ENCODE measurements at places on chromosomes 12 and 14.
A peak's percentile ranks its signal among the peaks of the same experiment; 100 is the strongest.

DNA sequence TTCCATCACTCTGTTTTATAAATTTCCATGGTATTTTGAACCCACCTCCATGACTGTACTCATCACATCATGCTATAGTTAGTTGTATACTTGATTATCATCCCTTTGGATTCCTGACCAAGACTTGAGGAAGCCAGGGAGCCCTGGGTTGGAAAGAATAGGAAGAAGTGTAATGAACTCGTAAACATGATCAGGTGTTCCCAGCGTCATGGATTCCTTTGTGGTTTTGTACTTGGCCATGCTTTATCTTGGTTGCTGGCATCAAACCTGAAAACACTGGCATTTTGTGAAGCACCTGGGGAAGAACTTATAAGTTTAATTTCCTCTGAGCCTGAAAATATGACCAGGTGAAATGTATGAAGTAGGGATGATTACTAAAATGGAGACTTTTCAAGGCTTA, 76.4 kb downstream of the CHST11 start:
- DNase-seq, result no peak

DNA sequence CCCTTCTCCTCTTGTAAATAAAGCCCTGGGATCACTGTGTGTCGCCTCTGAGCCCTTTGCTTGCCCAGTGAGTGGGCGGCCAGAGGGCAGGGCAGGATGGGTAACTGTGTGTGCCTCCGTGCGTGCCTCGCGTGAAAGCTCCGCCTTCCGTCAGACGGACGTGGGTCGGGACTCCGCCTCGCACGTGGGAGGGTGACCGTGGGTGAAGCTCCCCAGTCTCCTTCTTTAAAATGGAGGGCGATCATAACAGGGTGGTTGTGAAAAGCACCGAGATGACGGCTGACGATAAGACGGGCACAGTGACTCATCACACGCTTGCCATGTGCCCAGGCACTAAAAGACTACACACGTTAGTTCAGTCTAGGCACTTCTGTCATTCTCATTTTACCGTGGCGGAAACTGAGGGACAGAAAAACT, 9.2 kb downstream of the PHB2 start:
- DNase-seq, result no peak

DNA sequence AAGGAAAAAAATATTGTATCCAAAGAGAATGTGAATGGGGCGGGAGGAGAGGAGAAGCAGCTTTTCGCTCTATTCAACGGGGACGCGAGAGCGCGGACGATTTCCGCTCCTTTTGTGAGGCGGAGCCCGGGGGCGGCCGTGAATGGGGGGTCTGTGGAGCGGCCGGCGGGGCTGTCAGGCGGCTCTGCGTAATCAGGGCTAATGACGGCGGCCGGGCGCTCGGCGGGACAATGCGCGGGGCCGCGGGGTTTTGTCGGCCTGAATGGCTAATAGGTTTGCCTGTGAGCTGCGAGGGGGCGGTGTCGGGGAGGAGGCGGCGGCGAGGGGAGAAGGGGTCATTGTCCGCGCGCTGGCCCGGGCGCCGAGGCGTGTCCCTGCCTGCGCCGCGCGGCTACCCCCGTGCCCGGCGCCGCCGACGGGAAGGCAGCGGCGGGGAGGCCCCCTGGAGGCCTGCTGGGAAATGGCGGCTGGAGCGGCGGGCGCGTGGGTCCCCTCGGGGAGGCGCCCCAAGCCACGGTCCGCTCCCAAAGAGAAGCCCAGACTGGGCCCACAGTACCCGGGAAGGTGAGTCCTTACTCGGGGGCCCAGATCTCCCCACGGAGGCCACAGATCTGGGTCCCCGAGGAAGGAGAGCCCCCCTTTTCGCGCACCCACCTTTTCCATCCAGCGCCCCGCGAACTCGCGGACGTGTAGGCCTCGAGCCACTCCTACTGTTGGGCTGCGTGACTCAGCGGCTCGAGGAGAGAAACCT, 6.0 kb downstream of the SIX6 start:
- DNase-seq, result peak; percentile 13

GRCh38 chr12:39685854-39686657, 66.5 kb upstream of the ABCD2 start:
- no peak for DNase-seq

GRCh38 chr12:18296909-18297280, 35.6 kb downstream of the PIK3C2G start:
- no peak for DNase-seq

DNA sequence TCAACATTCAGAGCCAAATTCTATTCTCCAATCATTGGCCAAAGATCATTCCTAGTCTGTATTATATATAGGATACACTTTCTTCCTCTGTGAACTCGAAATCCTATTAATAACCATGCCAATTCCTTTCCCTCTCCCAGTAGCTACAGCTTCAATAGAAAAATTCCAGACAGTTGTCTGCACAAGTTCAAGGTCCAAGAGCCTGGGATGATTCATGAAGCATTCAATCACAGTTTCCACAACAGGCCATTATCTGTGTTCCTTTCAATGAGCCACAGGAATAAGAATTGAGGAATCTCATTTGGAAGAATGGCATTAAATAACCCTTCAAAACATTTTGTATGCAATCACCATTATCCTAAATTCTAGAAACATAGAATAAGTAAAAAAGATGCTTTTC, 437.4 kb downstream of the RMST start:
- DNase-seq, result no peak

DNA sequence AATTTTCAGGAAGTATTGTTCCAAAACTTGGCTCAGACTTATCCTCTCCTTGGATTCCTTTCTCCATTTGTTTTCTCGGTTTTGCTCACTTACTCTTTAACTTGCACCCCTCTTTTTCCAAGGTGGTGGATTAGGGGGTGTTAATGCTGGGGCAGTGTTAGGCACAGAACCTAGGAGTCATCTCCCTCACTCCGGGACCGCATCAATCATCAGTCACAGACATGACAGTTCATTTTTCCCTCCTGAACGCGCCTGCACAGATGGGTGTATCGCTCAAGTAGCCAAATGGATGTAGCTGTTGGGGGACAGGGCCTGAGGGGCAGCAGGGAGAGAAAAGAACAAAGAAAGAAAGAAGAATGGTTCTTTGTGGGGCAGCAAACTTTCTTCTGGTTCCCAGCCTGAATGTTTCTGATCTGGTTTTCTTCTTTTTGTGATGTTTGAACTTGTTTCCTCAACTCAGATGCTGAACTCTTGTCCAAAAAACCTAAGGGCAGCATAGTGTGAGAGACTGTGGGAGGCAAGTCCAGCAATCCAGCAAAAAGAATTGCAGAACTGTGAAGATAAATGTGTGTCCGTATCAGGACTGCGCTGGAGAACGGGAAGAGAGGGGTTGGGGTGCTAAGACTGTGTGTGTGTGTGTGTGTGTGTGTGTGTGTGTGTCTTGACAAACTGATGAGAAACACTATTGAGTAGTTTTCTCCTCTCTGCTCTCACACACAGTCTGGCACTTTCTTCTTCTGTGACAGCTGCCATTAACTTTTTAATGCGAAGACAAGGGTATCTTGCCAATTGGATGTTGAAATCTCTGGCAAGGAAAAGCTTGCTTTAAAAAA, 131.1 kb downstream of the FBXL14 start:
- DNase-seq, result no peak

DNA sequence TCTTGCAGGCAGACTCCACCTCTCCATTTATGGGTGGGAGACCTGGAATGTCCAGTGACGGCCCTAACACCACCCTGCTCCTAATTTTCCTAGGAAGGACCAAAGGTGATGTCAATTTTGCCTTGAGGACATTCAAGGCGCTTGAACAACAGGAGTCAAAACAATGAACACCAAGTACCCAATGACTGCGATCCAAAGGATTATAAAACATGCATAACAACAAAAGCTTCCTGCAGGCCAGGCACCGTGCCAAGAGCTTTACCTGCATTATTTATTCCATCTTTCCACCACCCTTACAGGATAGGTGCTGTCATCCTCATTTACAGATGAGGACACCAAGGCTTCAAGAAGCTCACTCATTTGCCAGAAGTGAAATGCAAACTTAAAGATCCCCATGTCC, 15.2 kb upstream of the FOXN3 start:
- no peak for DNase-seq

GRCh38 chr12:30679241-30679640, 16.4 kb downstream of the IPO8 start:
- no peak for DNase-seq

DNA sequence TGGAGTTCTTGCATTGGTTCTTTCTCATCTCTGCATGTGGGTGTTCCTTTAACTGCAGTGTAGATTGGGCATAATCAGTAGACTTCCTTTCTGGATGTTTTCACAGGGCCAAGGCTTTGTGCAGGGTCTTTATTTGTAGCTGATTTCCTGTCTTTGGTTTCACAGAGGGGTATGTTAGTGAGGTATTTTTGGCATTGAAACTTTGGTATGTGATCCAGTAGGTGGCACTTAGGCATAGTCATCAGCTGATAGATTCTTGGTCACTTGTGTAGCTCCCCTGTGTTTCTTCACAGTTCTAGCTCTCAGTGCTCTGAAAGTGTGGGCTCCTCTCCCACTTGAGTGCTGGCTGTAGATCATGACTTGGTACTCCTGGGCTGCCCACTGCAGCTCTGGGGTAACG, 52.7 kb upstream of the LMO3 start:
- no peak for DNase-seq

DNA sequence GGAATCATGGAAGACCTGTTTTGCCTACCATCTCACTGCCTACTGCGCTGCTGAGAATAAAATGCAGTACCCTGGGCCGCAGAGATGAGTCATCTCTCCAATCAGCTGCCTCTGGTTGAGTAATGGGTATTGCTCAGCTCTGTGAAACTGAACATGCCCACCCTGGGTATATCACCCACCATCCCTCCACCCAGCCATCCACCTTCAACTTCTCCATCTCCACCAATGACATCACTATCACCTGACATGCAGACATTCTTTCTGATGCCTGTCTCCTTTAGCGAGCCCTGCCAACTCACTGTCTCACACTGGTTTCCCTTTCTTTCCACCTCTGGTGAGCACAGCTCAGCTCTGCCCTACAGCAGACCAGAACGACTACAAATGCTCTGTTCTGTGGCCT, 33.6 kb downstream of the E2F7 start:
- peak; percentile 20 for DNase-seq

DNA sequence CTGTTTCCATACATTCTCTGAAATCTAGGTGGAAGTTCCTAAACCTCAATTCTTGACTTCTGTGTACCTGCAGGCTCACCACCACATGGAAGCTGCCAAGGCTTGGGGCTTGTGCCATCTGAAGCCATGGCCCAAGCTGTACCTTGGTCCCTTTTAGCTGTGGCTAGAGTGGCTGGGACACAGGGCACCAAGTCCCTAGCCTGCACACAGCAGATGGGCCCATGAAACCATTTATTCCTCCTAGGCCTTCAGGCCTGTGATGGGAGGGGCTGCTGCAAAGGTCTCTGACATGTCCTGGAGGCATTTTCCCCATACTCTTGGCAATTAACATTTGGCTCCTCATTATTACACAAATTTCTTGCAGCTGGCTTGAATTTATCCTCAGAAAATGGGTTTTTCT, 40.0 kb upstream of the COCH start:
- DNase-seq, result no peak

DNA sequence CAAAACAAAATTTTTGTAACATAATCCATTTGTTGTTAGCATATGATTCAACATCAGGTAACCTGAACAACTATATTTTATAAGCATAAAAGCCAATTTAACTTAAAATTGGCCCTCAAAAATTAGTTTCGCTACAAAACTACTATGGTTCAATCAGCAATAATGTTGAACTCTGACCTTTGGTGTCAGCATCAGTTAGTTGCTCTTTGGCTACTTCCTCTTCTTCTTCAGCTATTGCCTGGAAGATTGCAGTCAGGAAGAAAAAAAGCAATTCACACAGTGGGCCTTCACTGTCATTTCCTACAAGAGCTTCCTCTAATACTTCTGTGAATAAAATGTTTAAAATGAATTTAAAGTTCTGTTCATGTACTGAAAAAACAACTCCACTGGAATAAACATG, 78.2 kb upstream of the CFL2 start:
- no peak for DNase-seq

DNA sequence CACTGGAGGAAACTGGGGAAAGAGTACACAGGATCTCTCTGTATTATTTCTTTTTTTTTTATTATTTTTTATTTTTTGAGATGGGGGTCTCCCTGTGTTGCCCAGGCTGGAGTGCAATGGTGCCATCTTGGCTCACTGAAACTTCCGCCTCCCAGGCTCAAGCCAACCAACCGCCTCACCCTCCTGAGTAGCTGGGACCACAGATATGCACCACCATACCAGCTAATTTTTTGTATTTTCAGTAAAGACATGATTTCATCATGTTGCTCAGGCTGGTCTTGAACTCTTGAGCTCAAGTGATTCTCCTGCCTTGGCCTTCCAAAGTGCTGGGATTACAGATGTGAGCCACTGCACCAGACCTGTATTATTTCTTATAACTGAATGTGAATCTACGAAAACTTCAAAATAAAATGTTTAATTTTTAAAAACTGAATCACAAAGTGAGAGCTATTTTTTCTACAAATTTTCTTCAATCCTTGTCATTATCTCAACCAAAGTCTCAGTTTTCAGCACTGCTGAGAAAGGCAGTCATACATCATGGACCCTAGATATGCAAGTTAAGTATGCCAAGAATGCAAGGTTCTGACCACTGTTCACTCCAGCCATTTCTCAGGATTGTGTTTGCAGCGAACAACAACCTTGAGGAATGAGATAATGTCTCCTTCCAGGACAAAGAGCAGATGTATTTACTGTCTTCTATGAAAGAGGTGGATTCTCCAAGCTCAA, 2.4 kb downstream of the EAPP start:
- no peak for DNase-seq

DNA sequence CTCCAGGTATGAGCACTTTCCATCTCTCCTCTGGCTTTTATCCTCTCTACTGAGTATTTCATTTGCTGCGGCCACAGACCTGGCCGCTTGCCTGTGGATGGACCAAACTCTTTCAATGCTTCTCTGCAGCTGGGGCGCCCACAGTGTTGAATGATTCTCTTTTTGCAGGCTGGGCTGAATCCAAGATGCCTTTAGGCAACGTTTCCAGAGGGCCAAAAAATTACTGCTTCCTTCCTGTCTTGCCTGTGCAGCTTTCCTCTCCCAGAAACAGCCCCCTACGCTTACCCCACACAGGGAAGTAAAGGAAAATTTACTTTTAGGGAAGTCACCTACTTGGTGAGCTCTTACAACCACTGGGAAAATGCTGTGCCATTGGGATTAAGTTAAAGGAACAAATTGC, 55.6 kb upstream of the JDP2 start:
- no peak for DNase-seq

DNA sequence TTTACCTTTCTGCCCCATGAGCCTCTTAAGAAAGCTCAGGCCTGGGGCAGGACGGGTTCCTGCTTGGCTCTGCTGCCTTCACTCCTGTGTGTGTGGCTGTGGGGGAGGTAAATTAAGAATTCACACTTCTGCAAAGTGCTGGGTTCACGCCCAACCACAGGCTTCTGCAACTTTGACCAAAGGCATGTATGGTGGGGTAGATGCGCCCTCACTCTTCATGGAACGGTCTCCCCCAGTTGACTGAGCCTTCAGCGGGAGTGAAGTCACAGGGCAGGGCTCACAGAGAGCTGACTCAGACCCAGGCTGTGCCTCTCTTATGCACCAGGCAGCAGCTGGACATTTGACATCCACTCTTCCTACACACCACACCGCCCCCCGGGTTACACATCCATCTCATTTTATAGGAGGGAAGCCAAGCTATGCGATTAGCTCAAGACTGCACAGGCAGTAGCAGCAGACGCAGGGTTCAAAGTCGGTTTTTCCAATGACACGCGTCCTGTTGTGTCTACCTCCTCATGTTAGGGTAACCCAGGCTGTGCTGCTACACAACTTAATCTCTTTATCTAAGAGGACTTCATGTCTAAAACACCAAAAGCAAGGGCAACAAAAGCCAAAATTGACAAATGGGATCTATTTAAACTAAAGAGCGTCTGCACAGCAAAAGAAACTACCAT, 15.4 kb upstream of the BCL11B start:
- no peak for DNase-seq

- DNase-seq, result no peak
Measured at GRCh38 chr12:113061061-113061694, 4.6 kb downstream of the DTX1 start.

Measured in T1000 (cell line).